G401 (cell line): ENCODE measurements at places on chromosomes 4 and X.

- peak; percentile 37 for DNase-seq
These were observed 62.7 kb downstream of the GAB1 start for GRCh38 chr4:143399113-143399949.

DNA sequence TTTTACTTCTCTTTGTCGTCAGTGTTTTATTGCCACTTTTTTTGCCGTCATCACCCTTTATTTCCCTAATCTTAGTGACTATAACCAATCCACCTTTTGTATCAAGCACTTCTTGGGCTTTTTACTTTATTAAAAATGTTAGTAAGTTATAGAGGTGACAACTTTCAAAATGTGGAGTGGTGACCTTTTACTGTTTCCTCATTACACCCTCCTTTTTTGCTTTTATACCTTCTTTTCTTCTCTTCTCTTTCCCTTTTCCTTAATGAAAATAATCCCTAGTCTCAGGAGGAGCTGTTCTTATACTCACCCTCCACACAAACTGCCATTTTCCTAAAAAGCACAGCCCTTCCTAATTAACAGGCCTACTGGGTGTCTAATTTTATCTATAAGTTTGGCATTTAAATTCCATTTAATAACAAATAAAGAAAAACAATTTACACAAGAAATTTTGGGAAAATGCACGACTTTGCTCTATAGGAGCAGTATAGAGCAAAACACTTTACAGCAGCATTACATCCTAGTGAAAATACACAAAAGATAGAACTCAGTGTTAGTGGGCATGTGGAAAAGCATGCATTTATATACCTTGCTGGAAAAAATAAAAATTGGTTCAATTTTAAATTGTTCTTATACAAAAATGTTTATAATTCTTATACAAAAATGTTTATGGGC lies 27.3 kb downstream of the BBS12 start:
- DNase-seq = no peak

DNA sequence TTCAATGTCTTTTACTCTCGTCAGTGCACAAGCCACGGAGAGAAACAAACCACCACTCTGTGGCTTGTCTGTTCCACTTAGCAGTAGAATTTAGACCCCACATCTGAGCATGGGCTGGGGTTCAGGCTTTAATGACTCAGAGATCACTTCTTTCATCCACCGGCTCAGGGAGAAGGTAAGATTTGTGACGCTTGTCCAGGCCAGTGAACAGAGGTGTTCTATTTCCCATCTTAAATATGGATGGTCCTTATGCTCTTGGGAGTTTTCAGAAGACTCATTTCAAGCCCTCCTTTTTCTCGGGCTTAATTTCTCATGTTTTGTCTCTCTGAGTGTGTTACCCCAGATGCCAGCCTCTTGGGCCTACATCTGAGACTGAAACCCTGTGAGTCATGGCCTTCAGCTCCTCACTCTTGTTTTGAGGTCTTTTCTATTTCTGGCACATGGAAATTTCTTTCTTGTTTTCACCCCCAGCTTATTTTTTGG lies 127.4 kb upstream of the SFRP2 start:
- DNase-seq = no peak

DNA sequence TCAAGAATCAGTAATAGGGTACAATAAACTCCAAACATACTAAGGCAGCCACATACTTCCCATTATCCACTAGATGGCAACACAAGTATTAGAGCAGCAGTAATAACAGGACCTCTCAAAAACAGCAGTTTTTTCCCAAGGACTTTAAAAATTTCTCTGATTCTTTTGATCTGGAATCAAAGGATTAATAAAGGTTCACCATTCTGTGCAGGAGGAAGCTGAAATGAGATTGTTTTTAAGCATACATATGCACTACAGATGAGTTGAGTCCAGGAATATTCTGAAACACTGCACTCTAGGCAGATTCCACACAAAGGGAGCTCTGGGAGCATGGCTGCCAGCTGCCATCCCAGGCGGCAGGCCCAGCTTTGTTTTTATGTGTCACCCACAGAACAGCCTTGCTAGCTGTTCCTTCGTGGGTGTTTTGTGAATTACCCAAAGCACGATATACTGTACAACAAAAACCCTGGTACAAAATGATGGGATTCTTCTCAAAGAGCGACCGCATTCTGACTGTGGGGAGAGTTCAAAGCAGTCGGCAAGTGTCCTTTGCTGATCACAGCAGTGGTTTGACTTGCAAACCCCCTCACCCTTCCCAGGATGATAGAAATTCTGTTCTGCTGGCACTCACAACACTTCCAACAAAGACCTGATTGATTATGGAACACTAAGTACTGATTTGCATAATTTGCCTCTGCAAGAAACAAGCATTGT lies 61.0 kb downstream of the STX18 start:
- peak; percentile 60 for DNase-seq

DNA sequence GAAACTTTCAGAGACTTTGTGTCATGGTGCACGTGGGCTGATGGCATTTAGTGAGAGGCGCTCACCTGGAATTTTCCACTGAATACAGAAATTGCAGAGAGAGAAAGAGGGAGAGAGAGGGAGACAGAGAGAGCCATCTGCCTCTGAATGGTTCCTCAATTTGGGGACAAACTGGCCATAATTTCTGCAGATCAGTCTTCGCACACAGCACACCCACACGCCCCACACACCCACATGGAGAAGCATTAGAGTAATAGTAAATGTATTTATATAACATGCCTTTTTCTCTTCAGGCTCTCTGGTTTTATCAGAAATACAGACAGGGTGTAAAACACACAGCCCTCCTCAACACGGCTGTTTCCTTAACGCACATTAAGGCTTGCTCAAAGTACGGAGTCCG lies 38.6 kb downstream of the PRKX start:
- DNase-seq = no peak
